ENCODE measurements at places on chromosomes 4 and X.
A peak's percentile ranks its signal among the peaks of the same experiment; 100 is the strongest.

DNA sequence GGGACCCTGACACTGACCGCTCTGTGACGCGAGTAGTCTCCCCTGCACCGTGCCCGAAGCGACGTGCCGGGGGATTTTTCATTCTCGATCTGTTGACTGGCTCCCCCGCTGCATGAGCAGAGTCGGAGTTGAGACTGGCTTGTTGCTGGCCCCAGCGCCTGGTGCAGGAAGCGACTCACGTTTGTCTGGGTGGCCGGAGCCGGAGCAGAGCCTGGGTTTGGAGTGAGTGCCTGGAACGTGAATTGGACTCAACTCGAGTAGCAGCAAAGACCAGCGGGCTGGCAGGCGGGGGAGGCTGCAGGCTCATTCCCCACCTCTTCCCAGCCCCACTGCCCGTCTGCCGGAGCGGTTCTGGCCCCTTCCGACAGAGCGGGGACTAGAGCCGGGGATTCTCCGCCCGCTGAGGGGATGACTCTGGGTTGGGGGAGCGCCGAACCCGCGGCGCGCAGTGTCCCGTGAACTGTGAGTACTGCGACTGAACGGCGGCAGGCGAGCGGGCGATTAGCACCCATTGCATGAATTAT, 554 bp downstream of the PCDH7 start:
- DNase-seq, result no peak

GRCh38 chr4:24930151-24930550, 17.3 kb upstream of the CCDC149 start:
- no peak for DNase-seq

DNA sequence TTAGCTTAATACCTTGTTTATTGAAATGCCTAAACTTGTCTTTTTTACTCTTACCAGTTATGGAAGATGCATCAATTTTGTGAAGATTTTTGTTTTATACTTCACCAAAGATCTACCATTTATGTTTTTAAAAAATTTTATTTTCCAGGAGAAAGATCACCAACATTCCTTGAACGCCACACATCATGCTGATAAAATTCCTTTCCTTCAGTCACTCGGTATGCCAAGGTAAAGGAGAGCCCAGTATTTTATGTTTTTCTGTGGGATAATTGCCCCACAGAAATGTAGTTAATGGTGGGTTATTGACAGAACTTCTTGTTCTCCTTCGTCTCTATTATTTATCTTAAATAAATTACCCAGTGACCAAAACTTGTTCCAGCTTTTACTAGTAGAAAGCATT, 217.0 kb downstream of the GC start:
- DNase-seq, result no peak

- DNase-seq, result no peak
Measured at GRCh38 chrX:47171996-47172395, 21.6 kb upstream of the UBA1 start.

DNA sequence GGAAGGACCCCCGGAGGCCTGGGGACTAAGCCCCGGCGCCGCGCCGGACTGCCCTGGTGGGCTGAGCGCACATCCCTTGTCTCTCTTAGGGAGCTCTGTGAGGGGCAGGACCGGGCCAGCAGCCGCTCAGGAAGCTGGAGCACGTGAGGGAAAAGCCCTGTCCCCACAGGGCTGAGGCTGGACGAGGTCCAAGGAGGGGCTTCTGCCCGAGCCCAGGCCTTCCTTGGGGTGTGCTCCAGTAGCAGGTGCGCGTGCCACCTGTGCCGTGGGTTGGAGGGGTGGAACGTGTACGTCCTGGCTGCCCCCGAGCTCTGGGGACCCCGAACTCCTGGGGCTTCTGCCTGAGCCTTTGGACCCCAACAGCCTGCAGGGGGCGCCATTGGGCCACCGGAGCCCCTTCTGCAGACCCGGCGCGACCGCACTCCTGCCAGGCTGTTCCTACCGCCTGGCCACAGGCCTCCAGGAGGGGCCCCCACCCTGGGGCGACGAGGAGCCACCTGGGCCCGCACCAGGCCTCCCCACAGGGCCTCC, 27.2 kb downstream of the TACC3 start:
- peak; percentile 29 for DNase-seq

DNA sequence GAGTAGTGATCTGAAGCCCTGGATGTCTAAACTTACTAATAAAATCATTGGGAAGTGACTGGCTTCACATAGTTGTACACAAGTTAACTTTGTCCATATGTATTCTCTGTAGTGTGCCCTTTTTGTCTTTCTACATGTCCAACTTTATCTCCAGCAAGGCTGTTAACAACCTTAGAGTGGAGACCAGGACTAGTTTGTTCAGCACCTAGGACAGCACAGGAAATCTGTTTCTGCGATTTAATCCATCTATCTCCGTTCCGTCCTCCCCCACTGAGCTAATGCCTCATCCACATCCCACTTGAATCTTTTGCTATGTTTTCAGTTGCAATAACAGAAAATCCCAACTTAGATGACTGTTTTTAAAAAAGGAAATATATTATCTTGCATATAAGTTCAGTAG, 3.4 kb upstream of the ARR3 start:
- DNase-seq, result no peak

GRCh38 chrX:110381216-110381615, 22.6 kb downstream of the RTL9 start:
- no peak for DNase-seq

DNA sequence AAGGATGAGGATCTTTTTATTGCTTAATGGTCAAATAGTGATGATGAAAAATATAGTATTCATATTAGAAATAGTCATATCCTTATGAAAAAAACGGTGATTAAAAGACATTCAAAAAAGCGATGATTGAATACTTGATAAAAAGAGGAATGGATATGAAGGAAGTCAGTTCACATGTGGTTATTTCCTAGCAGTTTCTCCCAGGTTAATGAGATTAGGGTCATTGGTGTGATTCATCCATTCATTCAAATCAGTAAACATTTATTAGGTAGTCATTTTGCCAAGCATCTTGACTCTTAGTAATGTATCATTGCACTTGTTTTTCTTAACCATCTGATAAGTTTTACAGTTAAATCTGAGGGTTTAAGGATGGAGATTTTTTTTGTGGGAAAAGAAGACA, 294.1 kb downstream of the ARHGAP24 start:
- DNase-seq, result no peak

DNA sequence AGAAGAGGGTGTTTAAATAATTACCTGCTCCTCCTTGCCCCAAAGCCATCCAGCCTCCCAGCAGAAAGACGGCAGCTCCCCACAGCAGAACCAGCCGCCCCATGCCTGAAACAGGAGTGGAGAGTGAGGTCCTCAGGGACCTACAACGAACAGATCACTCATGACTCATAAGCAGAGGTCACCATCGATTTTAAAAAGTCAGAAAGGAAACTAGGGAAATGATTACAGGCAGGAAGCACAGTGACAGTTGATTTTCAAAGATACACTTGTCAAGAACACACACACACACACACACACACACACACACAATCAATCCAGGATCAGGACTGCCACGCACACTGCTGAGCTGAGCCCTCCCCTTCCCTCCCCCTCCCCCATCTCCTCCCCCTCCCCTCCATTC, at the start of gene CRLF2:
Gene CRLF2 (minus strand): TSS at position 118 of the 400 bp plus-strand sequence. CDS start 15 bp downstream, at position 103.
- DNase-seq, result no peak

DNA sequence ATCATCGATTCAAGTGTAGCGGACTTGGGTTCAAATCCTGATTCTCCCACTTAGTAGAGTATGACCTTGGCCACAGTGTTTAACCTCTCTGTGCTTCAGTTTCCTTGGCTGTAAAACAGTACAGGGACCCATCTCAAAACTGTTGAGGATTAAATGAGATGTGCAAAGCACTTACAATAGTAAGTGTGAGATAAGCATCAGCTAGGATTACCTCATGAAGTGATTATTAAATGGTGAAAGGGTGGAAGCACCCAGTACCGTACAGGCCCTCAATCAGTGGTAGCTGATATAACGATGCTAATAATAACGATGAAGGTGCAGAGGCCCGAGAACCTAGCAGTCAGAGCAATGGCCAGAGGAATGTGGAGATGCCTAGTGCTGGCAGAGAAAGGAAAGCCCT, 45.1 kb downstream of the PRPS1 start:
- DNase-seq, result no peak

- DNase-seq, result peak; percentile 83
Measured at GRCh38 chrX:15854712-15855567, at the start of gene AP1S2. TSS of gene AP1S2 (minus strand) at chrX:15854813. CDS start at chrX:15852524, 2,289 bp downstream.

DNA sequence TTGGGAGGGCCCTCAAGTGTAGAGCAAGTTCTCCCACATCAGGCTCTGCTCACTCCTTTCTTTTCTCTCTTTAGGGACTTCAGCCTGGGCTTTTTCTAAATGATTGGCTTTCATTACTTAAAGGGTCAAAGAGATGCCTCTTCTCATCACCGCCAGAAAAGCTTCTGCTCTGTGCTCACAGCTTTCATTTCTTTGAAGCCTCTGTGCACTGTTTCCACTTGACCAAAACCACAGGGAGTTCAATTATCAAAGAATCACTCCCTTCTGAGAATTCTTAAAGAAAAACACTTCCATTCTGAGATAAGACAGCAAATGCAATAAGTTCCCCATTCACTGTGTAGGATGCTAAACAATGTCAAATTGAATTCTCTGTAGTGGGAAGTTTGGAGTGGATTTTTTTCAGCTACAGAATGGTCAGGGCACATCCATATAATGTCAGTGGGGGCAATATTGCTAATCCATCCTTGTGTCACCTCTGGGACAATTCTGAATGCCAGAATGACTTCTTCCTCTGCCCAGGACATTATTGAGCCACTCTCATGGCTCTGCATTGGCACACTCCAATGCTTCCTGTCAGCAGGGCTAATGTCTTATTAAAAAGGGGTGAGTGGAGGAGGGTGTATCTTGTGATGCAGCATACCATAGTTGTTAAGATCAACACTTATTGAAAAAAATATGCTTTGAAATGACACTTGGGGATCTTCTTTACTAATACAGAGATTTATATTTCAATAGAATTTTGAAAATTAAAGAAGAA, 217.6 kb downstream of the SNCA start:
- DNase-seq, result no peak

GRCh38 chr4:174672276-174672675, 150.0 kb upstream of the HPGD start:
- no peak for DNase-seq

- no peak for DNase-seq
Measured at GRCh38 chr4:114773339-114773738, 174.7 kb downstream of the UGT8 start.

DNA sequence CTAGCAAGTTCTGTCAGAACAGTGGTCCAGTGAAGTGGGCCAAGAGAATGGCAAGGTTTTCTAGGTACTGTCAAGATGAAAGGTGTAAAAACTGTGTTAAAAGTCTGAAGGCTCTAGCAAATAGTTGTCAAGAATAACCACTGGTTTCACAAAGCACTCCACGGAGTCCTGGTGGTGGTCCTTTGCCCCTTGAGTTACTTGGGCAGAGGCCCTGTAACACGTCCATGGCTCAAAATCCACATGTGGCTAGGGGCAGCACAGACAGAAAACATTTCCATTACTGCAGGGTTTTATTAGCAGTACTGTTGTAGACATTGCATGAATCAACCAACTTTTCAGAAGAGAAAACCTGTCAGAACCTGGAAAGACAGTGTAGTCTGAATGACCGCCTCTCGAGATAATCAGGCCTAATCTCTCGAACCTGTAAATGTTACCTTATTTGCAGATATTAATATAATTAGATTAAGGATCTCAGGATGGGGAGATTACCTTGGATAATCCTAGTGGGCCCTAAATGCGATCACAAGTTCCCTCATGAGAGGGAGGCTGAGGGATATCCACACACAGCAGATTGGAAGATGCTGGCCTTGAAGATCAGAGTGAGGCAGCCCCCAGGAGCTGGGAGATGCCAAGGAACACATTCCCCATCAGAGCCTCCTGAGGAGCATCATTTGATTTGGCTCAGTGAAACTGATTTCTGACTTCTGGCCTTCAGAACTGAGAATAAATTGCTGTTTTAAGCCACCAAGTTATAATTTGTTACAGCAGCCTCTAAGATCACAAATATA, 34.7 kb downstream of the ERVMER34-1 start:
- no peak for DNase-seq

DNA sequence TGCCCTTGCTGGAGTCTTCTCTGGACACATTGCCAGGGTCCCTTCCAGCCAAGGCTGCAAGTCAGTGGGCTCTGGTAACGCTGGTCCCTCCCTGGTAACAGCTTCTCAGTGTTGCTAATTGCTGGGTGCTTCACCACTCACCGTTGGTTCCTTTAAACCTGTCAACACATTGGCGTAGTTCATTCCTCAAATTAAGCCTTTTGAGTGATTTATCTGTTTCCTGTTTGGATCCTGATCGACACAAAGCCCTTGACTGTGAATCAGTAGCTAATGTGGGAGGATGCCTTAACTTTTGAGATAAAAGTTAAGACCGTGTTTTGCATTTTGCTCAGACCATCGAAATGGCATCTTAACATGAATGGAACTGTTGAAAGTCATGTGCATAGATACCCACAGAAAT, 125.9 kb downstream of the AMELX start:
- DNase-seq, result no peak

DNA sequence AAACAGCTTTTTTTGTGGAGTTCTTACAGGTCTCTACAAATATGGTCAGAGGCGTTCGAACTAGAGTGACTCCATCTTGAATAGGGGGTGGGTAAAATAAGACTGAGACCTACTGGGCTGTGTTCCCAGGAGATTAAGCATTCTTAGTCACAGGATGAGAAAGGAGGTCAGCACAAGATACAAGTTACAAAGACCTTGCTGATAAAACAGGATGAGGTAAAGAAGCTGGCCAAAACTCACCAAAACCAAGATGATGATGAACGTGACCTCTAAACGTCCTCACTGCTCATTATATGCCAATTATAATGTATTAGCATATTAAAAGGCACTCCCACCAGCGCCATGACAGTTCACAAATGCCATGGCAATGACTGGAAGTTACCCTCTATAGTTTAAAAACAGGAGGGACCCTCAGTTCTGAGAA, 42.8 kb upstream of the SPP1 start:
- DNase-seq, result no peak

- DNase-seq, result no peak
Measured at GRCh38 chr4:1323635-1324442, 23.2 kb upstream of the UVSSA start.

GRCh38 chr4:177285953-177286352, 23.7 kb upstream of the NEIL3 start:
- DNase-seq, result no peak

DNA sequence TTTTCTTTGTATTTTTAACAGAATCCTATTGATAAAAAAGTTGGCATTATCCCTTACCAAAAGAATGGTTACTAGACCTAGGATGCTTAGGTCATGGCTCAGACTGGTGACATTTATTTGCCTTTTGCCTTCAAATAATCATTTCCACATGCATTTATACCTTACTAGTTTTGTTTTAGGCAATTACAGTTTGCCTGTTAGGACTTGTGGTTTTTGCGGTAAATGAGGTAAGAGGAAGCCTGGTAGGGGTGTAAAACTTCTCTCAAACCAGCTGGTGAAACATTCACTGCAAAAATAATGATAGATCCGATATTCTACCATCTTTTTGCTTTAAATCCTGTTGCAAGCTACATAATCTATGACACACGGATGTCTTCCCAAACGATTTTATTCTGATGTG, 12.1 kb downstream of the LAMP2 start:
- no peak for DNase-seq

DNA sequence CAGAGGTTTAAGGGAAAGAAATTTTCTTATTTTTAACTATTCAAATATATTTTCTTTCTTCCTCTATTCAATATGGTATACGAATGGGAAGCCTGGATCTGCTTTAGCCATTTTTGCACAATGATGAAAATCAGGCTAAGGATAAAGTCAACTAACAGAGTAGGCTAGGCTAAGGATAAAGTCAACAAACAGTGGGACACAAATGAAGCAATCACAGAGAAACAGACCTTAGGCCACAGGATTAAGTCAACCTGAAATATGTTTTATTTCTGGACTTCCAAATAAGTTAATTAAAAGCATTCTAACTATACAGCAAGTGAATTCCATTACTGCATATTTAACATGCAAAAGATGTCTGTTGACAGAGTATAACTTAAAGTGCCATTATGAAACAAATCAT, 17.0 kb downstream of the DYNLT3 start:
- no peak for DNase-seq

Measured in stimulated activated CD8-positive, alpha-beta memory T cell treated with anti-CD3 and anti-CD28 coated beads, Interleukin-15, amount 100 ng/mL, for 4 hours (primary cell).